Stimulated activated CD4-positive, alpha-beta T cell treated with anti-CD3 and anti-CD28 coated beads, Interleukin-15, amount 100 ng/mL, for 1 hour (primary cell): ENCODE measurements at places on chromosomes 2 and 18.

DNA sequence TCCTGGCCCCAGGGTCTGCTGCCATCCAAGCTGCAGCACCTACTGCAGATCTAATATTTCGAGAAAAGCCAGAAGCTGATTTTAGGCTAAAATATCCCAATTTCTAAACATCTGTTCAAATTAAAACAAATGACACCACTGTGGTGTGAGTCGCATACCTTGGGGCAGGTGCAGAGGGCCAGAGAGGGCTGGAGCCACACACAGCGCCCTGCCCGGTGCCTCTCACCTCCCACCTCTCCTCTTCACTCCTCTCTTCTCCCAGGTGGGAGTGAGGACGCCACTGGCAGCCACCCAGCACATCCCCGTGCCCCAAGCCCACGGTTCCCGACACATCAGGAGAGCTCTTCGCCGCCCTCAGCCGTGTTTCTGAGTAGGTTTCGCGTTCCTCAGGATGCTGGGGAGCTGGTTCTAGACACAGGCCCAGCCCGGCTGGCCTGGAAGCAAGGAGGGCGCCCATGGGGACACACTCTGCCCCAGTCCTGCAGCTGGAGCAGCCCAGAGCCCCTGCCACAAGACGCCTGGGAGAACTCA, 21.4 kb downstream of the THAP4 start:
- DNase-seq, result no peak

DNA sequence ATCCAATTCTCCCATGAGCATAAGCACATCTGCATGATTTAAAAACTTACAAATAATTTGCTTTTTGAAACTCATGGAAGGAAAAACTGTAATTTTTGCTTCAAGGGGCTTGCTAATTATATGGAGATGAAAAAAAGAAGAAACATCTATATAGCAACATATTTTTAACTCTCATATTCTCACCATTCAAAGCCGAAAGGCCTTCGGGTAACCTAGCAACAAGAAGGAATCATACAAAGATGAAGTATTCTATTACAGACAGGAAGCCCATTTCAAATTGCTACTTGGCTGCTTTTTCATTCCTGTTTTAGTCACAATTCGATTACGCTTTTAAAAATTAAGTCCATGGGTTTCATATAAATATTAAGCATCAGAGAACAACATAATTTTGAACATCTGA, 39.2 kb upstream of the RNU4ATAC start:
- DNase-seq, result no peak

DNA sequence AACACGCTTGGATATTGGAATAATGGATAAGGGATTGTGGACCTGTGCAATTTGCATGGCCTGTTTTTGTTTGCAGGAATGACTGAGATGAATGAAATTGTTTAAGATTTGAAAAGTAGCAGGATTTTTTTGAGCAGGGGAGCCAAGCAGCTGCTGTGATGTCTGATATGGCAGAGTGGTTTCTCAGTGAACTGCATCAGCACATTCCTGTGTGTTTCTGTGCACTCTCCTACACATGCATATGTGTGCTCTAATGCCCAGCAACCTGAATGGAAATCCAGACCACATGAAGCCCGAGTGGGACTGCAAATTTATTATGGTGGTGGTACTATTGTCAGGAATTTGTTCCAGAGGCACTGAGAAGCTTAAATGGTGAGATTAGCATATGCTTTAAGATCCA, 161.7 kb downstream of the PARD3B start:
- DNase-seq, result no peak

DNA sequence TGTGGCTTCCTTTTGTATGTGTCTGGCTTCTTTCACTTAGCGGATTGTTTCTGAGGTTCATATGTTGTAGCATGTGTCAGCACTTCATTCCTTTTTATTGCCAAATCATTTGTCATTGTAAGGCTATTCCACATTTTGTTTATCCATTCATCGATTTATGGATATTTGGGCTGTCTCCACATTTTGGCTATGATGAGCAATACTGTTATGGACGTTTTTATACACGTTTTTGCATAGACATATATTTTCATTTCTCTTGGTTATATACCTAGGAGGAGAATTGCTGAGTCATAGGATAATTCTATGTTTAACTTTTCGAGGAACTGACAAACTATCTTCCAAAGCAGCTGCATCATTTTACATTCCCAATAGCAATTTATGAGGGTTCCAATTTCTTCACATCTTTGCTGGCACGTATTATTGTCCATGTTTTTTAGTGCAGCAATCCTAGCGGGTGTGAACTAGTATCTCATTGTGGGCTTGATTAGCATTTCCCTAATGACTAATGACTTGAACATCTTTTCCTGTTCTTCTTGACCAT, 48.1 kb upstream of the TBC1D8 start:
- no peak for DNase-seq

- DNase-seq, result no peak
Measured at GRCh38 chr2:160332318-160332717, 132.2 kb upstream of the ITGB6 start.

GRCh38 chr2:126659562-126660467, 3.9 kb downstream of the GYPC start:
- DNase-seq, result no peak

DNA sequence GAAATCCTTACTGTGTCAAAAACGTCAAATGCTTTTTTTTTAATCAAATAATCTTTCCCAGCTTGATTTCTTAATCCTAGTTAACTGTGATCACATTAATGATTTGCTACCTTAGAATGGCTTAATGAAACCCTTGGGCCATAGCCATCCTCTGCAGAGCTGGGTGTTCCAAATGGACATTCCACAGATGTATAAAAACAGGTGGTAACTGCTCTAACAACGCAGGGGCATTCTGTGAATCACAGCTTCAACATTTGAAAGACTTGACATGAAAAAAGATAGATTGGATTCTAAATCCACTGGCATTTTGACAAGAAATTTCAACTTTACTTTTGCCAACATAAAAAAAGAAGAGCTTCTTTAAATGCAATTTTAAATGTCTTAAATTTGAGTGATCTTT, 69.8 kb upstream of the RASGRP3 start:
- DNase-seq, result no peak

DNA sequence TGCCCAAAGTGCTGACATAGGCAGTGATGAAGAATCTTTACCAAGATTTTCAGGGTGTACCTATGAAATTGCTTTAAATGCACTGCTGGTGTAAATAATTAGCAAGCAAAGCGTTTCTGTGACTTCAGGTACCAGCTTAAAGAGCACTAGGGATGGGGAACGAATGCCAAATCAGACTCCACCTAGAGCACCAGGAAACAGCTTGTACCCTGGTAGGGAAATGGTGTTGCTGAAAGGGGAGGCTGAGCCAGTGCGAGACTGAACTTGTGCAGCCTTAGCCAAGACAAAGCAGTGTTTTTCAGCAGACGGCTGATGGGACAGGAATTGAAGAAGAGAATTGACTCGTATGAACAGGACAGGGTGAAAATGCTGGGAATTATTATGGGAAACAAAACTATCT, 65.6 kb downstream of the TWSG1 start:
- DNase-seq, result no peak

DNA sequence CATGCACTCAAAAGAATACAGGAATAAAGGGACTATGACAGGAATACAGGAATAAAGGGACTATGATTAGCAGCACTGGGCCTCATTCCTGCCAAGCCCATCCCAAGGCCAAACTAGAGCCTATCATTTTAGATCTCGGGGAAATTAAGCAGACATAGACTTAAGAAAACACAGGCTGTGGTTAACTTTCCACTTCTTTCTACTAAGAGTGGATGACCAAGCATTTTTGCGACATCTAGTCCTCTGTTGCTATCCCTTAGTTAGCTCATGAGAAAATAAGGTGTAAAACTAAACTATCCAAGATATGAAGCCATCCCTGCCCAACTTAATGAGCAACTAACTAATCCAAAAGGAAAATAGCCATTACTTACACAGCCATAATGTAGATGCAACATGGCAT, 5.9 kb downstream of the LYPD1 start:
- DNase-seq, result no peak

- no peak for DNase-seq
Measured at GRCh38 chr2:128563348-128563687, 244.7 kb upstream of the HS6ST1 start.

DNA sequence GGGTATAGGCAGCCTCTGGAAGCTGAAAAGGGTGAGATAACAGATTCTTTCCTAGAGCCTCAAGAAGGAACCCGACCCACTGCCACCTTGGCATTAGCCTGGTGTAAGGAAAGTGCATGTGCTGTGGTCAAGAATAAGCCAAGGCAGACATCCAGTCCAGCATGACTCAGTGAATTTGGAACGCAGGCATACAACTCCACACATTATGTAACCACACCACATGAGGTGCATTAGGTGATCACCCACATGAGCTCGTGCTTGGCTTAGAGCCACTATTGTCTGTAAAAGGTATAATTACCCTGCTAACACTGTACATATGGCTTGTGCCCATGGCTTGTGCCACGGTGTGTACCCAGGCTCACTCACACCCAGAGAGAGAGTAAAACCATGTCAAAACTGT, 583.7 kb upstream of the HNMT start:
- DNase-seq, result no peak

DNA sequence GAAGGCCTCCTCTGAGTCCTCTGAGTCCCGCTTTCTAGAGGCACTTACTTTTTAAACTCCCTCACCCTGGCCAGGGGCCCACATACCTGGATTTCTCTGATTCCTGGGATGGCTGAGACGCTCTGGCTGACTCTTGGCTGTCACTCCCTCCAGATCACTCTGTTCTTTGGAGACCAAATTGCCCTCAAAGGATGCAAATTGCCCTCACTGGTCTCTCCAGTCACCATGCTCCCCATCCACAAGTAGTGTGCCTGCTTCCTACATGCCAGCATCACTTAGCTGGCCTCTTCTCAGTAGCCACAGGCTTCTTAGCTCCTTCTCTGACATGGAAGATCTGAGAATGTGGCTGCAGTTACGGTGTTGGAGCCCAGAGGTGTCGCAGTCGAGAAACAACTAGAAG, 41.3 kb upstream of the CCDC68 start:
- DNase-seq, result no peak

GRCh38 chr2:45255563-45255962, 246.3 kb upstream of the SIX2 start:
- DNase-seq, result no peak

DNA sequence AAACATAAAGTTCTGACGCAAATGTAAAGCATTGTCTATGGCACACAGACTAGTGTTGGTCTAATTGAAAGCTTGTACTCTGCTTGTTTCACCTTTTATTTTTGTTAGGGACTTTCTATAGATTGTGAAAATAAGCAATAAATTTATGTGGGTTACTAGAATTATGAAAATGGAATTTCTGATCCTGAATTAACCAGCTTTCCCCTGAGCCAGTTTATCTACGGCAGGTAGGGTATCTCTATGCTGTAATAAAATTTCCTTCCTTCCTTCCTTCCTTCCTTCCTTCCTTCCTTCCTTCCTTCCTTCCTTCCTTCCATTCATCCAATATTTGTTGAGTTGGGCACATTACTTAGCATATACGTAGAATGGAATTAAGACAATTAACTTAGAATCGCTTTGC, 362.6 kb upstream of the SPRED2 start:
- no peak for DNase-seq

- DNase-seq, result no peak
Measured at GRCh38 chr2:124450481-124450880, 425.4 kb downstream of the CNTNAP5 start.

DNA sequence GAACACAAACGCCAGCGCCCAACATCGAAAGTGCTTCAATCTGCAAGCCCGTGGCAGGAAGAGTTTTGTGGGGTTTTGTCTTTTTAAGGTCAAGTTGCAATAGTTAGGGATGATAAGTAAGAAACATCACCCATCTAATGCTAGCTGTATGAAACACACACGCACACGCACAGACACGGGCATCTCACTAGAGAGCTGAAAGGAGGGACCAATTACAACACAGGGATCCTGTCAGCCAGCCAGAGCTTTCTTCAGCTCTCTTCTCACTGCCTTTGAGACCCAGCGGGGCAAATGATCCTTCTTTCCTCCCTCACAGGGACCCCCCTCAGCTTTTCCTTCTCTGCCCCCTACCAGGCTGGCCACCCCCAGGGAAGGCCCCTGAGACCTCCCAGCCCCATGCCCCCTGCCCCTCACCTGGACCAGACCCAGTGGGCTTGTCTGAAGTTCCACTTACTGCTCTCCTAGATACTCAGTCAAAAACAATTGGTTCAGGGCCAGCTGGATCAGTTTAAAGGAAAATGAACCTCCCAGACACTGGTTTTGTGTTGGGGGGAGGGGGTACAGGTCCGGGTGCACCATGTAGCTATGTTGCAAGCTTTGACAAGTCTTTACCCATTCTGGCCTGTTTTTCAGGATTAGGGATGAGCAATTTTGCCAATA, 17.9 kb downstream of the CYP26B1 start:
- no peak for DNase-seq

DNA sequence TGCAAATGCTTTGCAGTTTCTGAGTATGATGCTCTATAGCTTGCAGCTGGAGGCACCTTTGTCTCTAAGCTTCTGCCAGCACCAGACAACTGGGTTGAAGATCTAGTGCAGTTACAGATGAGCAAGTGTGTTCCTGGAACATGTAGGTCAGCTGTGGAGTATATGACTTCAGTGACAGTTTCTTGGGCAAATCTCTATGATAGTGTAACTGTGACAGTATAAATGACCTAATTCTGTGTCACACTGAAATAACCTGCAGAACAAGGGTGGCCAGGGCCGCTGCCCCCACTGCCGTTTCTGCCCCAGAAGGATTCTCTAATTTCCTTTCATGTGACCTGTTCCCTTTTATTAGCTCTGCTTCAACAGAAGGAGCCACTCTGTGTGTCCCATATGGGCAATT, 145.3 kb upstream of the DAPL1 start:
- DNase-seq, result no peak

- DNase-seq, result no peak
Measured at GRCh38 chr2:105869341-105869740, 124.6 kb downstream of the NCK2 start.

- DNase-seq, result no peak
Measured at GRCh38 chr2:122758967-122759366, 1003.5 kb downstream of the TSN start.

DNA sequence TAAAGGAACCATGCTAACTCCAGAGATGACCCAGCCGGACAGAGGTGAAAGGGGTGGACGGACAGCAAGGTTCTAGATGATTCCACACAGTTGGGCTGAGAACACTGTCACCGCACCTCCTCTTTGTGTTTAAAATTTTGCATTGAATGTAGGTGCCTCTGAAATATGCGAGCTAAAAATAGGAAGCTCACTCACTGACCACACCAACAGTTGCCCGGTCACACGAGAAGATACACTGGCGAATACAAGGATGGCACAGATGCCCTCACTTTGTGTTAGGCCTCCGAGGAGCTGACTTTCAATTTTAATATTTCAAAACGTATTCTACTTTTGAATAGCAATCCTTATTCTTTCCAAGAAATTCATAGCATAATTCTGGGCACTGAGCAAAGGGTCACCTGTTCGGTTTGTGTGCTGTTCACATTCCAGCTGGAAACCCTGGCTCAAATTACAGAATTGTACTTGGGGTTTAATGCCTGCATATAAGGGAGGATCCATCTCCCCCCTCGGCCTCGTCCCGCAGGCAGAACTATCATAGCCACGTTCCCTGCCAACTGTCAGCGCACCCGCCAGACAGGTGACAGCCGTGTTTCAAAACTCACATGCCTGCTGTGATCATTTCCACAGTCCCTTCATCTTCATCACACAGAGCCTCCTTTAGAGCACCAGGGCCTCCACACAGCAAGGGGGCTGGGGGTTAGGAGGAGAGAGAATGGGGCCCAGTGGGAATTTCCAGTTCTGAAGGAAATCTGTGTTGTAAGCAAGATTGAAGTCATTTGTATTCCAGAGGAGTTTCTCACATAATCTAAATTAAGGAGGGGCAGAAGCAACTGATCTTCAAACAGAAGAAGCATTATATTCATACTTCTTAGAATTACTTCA, 48.2 kb downstream of the ADI1 start:
- DNase-seq, result no peak

- DNase-seq, result peak; percentile 21
Measured at GRCh38 chr2:28567061-28567471, 71.2 kb downstream of the PLB1 start.
